ENCODE measurements at places on chromosomes 16 and 17. TPM values are rescaled to one million over a fixed set of nuclear protein-coding genes. Genes with fewer than 3 reads are reported as not detected.

- DNase-seq: no peak
These were observed 13.0 kb upstream of the NETO2 start for GRCh38 chr16:47156680-47157215.

DNA sequence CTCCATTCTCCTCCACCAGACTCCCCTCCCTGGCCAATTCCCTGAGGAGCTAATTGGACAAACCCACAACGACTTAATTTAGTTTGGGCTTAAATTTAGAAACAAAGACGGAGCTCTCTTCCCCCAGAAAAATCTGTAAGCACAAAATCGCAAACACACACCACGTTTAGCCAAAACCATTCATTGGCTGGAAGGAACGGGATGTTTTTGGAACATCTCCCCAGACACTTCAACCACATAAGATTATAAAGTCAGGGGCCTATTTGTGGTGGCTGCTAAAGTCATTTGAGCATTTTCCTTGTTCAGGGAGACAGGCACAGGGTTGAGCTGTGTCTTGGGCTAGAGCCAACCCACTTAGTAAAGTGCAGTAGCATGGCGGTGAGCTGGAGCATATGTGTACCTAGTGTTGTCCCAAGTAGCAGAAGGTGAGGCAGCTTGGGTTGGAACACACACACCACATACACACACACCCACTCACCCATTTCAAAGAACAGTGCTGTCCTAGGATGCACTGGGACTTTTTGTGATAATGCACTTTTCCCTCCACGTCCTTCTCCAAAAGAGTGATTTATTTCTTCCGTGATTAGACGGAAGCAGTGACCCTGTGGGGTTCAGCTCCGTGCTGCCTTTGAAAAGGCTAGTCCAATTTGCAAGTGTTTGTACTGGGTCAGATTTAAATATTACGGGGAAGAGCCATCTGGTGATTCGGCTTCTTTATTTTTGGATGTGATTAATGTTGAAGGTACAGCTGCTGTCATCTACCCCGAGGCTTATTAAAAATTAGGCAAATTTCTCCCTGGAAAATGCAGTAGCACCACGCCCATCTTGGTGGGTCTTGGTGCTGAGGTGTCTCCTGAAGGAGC, 32.2 kb downstream of the ELAC2 start:
- no peak for DNase-seq

GRCh38 chr17:4708436-4708835, 2.0 kb upstream of the ARRB2 start:
- DNase-seq: no peak

Gene WNK4
- 0.96 TPM for total RNA-seq

Gene ABCC3
- total RNA-seq: 1.3 TPM

Gene RMI2
- 5.6 TPM for total RNA-seq
